ENCODE measurements at places on chromosomes 5 and 9.

DNA sequence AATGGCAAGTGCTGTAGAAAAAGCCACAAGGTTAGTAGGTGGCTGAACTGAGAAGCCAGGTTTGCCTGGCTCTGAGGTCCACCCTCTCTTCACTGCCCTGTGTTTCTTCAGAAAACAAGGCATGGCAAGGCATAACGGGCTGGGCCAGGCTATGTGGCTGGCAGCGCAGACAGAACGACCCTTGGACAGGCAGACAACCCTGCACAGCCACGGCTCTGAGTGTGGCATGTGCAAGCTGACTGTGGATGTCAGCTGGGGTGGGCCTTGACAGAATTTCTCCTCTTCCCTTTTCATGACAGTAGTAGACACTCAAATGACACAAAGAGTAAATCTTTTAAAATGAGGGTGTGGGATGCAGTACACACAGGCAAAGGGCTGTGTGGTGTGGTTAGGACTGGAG is 81.7 kb downstream of the MACROH2A1 start:
- DNase-seq = no peak

DNA sequence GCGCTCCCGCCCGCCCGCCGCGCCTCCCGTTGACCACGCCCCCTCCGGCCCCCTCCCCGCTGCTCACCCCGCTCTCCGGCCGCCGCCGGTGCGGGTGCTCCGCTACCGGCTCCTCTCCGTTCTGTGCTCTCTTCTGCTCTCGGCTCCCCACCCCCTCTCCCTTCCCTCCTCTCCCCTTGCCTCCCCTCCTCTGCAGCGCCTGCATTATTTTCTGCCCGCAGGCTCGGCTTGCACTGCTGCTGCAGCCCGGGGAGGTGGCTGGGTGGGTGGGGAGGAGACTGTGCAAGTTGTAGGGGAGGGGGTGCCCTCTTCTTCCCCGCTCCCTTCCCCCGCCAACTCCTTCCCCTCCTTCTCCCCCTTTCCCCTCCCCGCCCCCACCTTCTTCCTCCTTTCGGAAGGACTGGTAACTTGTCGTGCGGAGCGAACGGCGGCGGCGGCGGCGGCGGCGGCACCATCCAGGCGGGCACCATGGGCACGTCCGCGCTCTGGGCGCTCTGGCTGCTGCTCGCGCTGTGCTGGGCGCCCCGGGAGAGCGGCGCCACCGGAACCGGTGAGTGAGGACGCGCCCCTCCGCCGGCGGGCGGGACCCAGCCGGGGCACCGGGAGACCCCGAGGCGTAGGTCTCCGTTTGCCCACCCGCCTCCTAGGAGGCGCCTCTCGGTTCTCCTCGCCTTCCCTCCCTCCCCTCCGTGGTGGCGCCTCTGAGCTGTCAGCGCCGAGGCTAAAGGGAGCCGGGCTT is at the start of gene VLDLR:
Gene VLDLR, plus strand, starts transcription at position 66 of the 739 bp plus-strand sequence. Its CDS starts 403 bp downstream, at position 469.
- DNase-seq = peak; percentile 28

GRCh38 chr9:2015581-2016407 is 647 bp downstream of the SMARCA2 start:
- DNase-seq = peak; percentile 26

GRCh38 chr5:2334719-2335118 is 416.8 kb downstream of the IRX2 start:
- DNase-seq = no peak

GRCh38 chr5:172707285-172708182 is 63.5 kb downstream of the DUSP1 start:
- DNase-seq = no peak

GRCh38 chr5:149205625-149206523 is 64.6 kb downstream of the ABLIM3 start:
- DNase-seq = no peak

GRCh38 chr9:129414377-129414992 is 206.4 kb downstream of the C9orf50 start:
- DNase-seq = no peak

- DNase-seq = no peak
Measured at GRCh38 chr5:10329820-10330481, 22.2 kb upstream of the CMBL start.

DNA sequence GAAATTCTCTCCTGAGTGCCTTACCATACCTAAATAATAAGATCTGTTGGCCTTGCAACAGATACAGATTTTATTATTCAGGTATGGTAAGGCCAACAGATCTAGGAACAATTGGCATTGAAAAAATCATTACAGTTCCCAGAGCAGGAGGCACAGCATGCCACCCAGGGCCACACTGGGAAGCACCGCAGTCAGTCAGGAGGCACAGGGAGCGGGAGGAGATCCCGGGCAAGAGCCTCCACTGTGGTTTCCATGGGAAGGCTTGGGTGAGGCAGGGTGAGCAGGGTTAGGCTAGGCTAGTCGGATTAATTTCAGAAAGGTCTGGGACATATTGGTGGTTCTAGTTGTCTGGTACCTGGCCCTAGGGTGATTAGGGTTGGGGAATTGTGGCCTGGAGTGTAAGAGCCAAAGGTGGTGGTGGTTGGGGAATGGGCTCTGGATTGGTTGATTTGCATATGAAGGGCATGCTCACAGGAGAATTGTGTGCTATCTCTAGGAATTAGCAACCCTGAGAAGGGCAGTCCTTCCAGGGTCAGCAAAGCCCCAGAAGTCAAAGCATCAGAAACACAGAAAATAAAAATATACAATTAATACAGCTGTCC is 111.4 kb downstream of the PDE8B start:
- DNase-seq = no peak

- DNase-seq = no peak
Measured at GRCh38 chr9:33129251-33129885, 37.8 kb downstream of the B4GALT1 start.

DNA sequence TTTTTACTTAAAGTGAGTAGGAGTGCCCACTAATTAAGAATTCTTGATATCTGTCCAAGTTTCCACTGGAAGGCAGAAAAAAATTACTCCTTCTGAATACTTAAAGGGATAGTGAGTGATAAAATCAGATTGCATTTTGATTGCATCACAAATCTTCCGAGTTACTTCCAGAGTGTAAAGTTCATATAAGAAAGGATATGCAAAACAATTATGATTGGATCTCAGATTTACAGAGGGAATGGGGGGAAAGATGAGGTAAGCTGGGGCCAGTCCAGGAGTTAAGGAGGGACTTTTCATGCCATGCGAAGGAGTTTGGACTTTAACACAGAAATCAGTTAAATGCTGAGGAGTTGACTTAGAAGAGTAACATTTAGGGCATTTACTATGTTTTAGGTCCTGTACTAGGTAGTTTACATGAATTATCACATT is 9.3 kb upstream of the RNF145 start:
- no peak for DNase-seq

- DNase-seq = no peak
Measured at GRCh38 chr5:145775411-145775810, 59.7 kb downstream of the PRELID2 start.

GRCh38 chr9:2214707-2215106 is 199.6 kb downstream of the SMARCA2 start:
- DNase-seq = no peak

- no peak for DNase-seq
Measured at GRCh38 chr9:80866121-80866520, 823.2 kb downstream of the TLE1 start.

GRCh38 chr5:119207105-119207504 is 136.2 kb downstream of the DMXL1 start:
- no peak for DNase-seq

- peak; percentile 54 for DNase-seq
Measured at GRCh38 chr5:177111720-177112394, 21.7 kb upstream of the NSD1 start.

GRCh38 chr9:114472765-114473446 is 32.4 kb downstream of the WHRN start:
- DNase-seq = no peak

DNA sequence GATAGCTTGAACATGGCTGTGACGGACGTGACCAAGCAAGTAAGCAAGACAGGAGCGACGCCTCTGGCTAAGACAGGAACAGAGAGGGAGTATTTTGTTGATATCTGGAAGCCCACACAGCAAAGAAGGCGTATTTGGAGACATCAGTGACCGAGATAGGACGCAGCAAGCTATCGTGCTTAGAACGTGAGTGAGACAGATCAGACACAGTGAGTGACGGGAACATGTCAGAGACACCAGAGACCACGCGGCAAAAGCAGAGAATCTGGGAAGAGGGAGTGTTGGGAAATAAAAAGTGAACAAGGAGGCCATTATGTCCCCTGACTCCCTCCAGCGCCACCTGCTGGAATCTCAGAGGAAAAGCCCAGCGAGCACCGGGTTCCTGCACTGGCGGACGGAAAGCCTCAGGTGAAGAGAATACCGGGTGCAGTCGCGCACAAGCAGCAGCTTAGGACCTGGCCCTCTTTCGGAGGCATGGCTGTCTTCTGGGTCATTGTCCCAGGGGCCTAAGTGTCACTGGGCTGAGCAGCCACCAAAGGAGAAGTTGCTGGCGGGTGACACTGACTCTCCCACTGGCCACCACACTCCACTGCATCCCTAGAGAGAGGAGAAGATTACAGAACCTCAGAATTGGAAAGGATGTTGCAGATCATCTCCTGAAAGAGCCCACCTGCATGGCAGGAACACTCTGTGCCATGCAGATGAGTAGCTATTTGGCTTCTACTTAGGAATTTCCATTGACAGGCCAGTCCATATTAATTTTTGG is 99.1 kb downstream of the FBXO38 start:
- DNase-seq = no peak

DNA sequence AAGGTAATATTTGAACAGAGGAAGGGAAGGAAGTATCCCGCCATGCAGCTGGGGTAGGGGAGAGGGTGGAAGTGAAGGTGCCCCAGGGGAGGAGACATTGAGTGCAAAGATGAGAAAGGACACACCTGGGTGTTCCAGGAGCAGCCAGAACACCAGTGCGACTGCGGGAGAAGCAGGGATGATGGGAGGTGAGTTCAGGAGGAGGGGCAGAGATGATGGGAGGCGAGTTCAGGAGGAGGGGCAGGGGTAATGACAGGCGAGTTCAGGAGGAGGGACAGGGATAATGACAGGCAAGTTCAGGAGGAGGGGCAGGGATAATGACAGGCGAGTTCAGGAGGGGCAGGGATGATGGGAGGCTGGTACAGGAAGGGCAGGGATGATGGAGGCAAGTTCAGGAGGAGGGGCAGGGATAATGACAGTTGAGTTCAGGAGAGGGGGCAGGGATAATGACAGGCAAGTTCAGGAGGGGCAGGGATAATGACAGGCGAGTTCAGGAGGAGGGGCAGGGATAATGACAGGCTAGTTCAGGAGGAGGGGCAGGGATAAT is 17.2 kb upstream of the SPOCK1 start:
- no peak for DNase-seq

DNA sequence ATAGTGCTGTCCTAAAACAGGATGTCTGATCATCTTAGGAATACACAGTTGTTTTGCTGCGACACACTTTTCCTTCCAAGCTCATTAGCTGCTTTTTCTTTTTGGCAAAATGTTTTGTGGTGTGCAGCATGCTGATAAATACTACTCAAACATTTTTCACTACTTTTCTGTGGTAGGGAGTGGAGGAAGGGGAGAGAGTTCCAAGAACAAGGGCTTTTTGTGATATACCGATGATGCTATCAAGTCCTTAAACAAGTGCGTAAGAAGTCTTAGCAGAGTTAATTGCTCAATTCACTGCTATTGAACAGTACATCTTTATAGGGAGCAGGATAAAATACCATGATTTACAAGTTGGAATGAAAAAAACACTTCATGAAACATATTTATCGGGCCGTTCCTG is 23.6 kb upstream of the TEK start:
- no peak for DNase-seq

DNA sequence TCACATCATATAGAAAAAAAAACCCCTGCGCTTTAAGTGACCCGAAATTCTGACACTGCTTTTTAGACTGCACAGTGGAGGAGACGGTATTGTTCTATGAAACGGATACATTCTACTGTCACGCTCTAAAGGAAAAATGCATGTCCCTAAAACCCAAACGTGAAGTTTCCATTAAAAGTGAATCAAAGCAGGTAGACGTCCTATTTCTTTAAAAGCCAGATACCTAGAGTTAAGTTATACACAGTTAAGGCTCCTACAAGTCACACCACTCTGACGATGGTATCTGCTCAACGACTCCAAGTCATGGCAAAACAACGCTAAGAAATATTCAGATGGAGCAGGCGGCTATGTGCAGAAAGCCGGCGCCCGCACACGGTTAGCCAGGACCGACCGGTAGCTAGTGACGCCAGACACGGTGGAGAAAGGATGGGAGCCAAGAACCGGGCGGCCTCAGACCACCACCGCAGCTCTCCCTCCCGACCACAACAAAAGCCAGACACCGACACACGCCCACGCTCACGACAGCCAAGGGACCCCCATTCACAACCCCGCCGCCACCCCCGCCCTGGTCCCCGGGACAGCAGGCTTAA is 734 bp downstream of the SKP1 start:
- DNase-seq = no peak

DNA sequence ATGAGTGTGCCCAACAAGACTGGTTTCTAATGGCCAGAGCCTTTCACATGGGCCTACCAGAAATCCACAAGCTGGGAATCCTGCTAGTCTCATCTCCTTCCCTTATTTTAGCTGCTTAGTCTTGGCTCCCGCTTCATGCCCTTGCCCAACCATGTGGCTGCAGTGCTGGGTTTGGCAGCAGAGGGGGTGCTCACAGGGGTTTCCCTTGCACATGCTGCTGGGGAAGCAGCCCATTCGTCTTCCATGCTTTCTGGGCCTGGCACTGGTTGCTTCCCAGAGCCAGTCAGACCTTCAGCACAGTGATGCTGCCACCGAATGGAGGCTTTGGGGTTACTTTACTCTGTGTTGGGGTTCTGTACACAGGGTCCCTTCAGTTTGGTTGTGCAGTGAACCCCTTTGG is 26.3 kb downstream of the SLC46A2 start:
- no peak for DNase-seq

DNA sequence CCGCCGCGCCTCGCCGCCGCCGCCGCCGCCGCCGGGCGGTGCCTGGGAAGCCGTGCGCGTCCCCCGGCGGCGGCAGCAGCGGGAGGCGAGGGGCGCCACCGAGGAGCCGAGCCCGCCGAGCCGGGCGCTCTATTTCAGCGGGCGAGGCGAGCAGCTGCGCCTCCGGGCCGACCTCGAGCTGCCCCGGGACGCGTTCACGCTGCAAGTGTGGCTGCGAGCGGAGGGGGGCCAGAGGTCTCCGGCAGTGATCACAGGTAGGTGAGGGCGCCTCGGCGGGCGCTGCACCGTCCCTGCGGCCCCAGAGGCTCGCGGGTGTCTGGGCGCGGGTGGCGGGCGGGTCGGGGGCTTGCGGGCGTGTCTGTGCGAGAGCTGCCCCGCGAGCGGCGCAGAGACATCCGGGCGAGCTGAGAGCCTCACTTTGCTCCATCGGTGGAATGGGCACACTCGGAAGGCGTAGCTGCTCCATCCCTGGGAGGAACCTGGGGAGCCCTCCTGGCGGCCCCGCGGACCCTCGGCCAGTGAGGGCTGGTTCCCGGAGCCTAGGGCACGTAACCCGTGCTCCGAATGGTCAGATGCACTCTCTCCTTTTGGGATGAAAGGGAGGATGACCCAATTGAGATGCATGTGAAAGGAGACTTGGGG is 864 bp downstream of the PAPPA start:
- DNase-seq = no peak

GRCh38 chr9:2591967-2592366 is 29.6 kb upstream of the VLDLR start:
- no peak for DNase-seq

- no peak for DNase-seq
Measured at GRCh38 chr5:52998552-52999313, 9.6 kb downstream of the ITGA2 start.

All from omental fat pad (tissue), 4 donors.